HT1080 (cell line): ENCODE measurements at places on chromosomes 1 and 21. TPM values are rescaled to one million over a fixed set of nuclear protein-coding genes. Genes with fewer than 3 reads are reported as not detected.

The MEX3A gene
- 3.4 and 5.2 TPM in 2 replicates for total RNA-seq

The ZNF691 gene
- 10.6 and 12.0 TPM in 2 replicates for total RNA-seq

The RNU1-4 gene
- total RNA-seq: under 0.01 TPM in 1 of 2 replicates, not detected in the other

The ZNF496 gene
- total RNA-seq: 43.8 and 45.4 TPM in 2 replicates

The HYI gene
- total RNA-seq: 42.1 and 50.9 TPM in 2 replicates

The S100A2 gene
- total RNA-seq: 79.0 and 143 TPM in 2 replicates

The LCE1B gene
- not detected in 2 replicates for total RNA-seq

The MFSD2A gene
- 0.19 and 0.37 TPM in 2 replicates for total RNA-seq

The AQP10 gene
- not detected in 2 replicates for total RNA-seq

The ZBTB17 gene
- total RNA-seq: 40.0 and 52.2 TPM in 2 replicates

The LAMC2 gene
- 55.4 and 58.8 TPM in 2 replicates for total RNA-seq

The SYCP1 gene
- total RNA-seq: not detected in 2 replicates

The VCAM1 gene
- not detected in 2 replicates for total RNA-seq

The FMO5 gene
- 0.07 TPM in 1 of 2 replicates, not detected in the other for total RNA-seq

The CFAP141 gene
- total RNA-seq: not detected in 2 replicates

The SLC30A10 gene
- total RNA-seq: not detected in 2 replicates
